ENCODE measurements at places on chromosomes 1 and 21. TPM values are rescaled to one million over a fixed set of nuclear protein-coding genes. Genes with fewer than 3 reads are reported as not detected.

Gene LRRC71
- total RNA-seq, result 0.60 TPM

Gene MIER1
- total RNA-seq, result 29.2 TPM

Gene LDLRAD2
- 0.53 TPM for total RNA-seq

Gene S100A3
- not detected for total RNA-seq

Gene TXNIP
- 126 TPM for total RNA-seq

Gene TTC39A
- total RNA-seq, result 9.6 TPM

Gene CD1C
- not detected for total RNA-seq

Gene ZSWIM5
- total RNA-seq, result 6.8 TPM

Gene EPHA2
- total RNA-seq, result 2.4 TPM

Gene ZNF593OS
- not detected for total RNA-seq

Gene HUNK
- total RNA-seq, result 8.0 TPM

Gene TRABD2B
- 0.51 TPM for total RNA-seq

Gene GUCA2A
- not detected for total RNA-seq

Gene CELSR2
- total RNA-seq, result 141 TPM

Gene IVL
- not detected for total RNA-seq

Gene RGS1
- 56.3 TPM for total RNA-seq

Gene KCNJ9
- 85.6 TPM for total RNA-seq

Gene AK5
- 302 TPM for total RNA-seq

Gene TCEA3
- 22.3 TPM for total RNA-seq

Gene BRINP3
- 44.0 TPM for total RNA-seq

Gene C1QC
- 42.8 TPM for total RNA-seq

Gene KLHL20
- 21.7 TPM for total RNA-seq

Gene OBSCN
- 11.0 TPM for total RNA-seq

Gene LIN28A
- total RNA-seq, result not detected

Gene KCNN3
- 30.2 TPM for total RNA-seq

Gene ZCCHC17
- 45.9 TPM for total RNA-seq

Gene VHLL
- total RNA-seq, result not detected

Gene SV2A
- total RNA-seq, result 202 TPM

Gene NRDC
- 151 TPM for total RNA-seq

Gene FNDC10
- 27.9 TPM for total RNA-seq

Gene KIAA0040
- total RNA-seq, result 8.6 TPM

Gene SELENBP1
- 32.9 TPM for total RNA-seq

Gene ADARB1
- 52.7 TPM for total RNA-seq

Gene AUNIP
- 2.2 TPM for total RNA-seq

Gene SMCP
- not detected for total RNA-seq

Gene PYCR2
- total RNA-seq, result 60.9 TPM

Gene C1orf94
- 0.47 TPM for total RNA-seq

Gene RNU1-4
- 9,460 TPM for total RNA-seq

Gene PEAR1
- total RNA-seq, result 4.1 TPM

Gene KLHDC8A
- total RNA-seq, result 11.2 TPM

Gene SLC35F3
- 40.1 TPM for total RNA-seq

Gene SNX27
- total RNA-seq, result 77.5 TPM

Gene SMIM1
- total RNA-seq, result 4.5 TPM

Gene SERPINC1
- total RNA-seq, result 0.34 TPM

Gene TCHH
- 0.92 TPM for total RNA-seq

All from dorsolateral prefrontal cortex (tissue), 122 donors.